ENCODE measurements at places on chromosomes 2 and 18.

GRCh38 chr18:46392576-46392975, 264.4 kb downstream of the LOXHD1 start:
- DNase-seq = no peak

DNA sequence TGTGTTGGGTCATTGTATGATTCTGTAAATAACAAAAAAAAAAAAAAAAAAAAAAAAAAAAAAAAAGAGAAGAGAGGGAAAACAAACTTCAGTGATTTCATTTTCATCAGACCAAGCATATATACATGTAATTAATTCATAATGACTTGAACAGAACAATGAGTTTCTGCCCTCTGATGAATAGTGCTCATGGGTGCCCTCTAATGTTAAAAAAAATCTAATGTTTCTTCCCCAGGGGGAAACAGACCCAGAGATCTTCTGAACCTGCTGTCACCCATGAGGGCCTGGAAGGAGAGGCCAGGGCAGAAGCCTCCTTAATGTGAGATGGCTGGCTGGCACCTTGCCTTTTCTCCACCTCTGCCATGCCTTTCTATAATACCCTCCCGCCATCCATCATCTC, 289.2 kb downstream of the ZNF521 start:
- DNase-seq = no peak

DNA sequence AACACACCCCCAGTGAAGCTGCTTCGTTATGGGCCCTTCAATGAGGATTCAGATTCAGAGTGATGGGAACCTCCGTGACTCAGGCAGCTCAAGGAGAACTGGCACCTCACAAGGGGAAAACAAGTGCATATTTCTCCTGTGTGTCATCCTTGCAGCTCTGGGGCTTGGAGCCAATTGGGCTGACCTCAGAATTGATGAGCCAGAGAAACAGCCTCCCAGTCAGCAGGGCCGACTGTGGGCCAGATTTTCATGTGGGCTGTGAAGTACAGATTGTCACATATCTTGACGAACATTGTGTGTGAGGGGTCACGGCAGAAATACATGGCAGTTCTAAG, 189.6 kb upstream of the SP5 start:
- no peak for DNase-seq

GRCh38 chr18:26442126-26442525, 106.2 kb downstream of the KCTD1 start:
- no peak for DNase-seq

- DNase-seq = no peak
Measured at GRCh38 chr2:80080957-80081356, 223.6 kb downstream of the LRRTM1 start.

DNA sequence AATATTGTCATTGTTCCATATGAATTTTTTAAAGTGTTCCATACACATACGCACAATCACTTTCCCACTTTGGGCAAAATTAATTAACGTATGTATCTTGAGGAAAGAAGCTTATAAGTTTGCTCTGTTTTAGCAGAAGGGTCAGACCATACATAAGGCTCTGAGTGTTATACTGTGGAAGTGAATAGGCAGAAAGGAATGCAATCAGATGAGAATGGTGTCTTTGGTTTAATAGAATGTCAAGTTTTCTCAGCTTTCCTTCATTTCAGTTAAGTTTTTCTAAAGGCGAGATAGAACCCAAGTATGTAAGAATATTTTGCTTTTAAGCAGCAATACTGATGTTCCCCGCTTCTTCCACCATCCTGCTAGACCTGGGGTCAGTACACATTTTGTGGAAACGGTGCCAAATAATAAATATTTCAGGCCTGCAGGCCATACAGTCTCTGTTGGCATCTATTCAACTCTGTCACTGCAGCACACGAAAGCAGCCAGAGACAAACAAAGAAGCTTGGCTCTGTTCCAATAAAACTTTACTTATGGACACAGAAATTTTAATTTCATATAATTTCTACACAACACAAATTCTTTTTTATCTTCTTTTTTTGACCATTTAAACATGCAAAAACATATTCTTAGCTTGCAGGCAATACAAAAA, 100.6 kb downstream of the UPP2 start:
- no peak for DNase-seq

DNA sequence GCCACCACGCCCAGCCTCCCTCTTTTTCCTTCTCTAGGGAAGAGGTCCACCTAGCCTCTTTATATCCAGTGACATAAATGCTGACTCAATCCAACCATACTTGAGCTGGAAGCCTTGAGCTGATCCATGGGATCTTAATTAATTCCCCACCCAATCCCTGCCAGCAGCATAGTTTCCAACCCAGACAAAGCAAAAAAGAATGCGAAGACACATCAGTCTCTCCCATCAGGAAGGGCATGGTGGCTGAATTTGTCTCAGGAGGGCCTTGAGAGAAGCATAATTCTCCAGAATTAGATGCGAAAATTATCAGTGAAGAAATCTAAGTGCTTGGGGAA, 22.5 kb downstream of the CASP10 start:
- no peak for DNase-seq

GRCh38 chr2:144830543-144830942, 310.6 kb upstream of the ZEB2 start:
- DNase-seq = no peak

DNA sequence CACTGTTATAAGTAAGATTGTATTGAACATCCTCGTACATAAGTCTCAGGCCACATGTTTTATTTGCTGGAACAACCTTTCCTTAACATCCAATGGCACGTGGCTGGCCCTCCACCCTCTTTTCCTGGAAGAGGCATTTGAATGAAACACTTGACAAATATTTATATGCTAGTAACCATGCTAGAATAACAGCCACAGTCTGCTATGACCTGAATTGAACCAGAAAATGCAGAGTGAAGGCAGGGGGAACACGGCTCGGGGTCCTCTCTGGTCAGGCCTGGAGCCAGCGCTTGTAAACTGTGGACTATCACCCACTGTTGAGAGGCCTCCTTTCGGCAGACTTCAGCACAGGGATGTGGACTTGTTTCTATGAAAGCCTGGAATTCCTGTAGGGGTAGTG, 198.2 kb upstream of the COPS8 start:
- no peak for DNase-seq

GRCh38 chr2:227785293-227785692, 28.3 kb upstream of the CCL20 start:
- no peak for DNase-seq

GRCh38 chr2:37796481-37796880, 125.0 kb upstream of the CDC42EP3 start:
- DNase-seq = no peak

- DNase-seq = no peak
Measured at GRCh38 chr18:31230495-31230894, 67.8 kb upstream of the DSC1 start.

- no peak for DNase-seq
Measured at GRCh38 chr18:40984856-40985255, 970.2 kb upstream of the PIK3C3 start.

DNA sequence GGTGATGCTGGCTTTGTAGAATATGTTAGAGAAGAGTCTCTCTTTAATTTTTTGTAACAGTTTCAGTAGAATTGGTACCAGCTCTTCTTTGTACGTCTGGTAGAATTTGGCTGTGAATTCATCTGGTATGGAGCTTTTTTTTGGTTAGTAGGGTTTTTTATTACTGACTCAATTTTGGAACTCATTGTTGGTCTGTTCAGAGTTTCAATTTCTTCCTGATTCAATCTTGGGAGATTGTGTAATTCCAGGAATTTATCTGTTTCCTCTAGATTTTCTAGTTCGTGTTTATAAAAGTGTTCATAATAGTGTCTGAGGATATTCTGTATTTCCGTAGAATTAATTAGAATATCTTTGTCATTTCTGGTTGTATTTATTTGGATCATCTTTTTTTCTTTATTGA, 943.5 kb downstream of the TRIB2 start:
- no peak for DNase-seq

- DNase-seq = no peak
Measured at GRCh38 chr18:11969904-11970835, 11.1 kb upstream of the IMPA2 start.

- DNase-seq = no peak
Measured at GRCh38 chr2:199979398-199979797, 24.0 kb downstream of the MAIP1 start.

DNA sequence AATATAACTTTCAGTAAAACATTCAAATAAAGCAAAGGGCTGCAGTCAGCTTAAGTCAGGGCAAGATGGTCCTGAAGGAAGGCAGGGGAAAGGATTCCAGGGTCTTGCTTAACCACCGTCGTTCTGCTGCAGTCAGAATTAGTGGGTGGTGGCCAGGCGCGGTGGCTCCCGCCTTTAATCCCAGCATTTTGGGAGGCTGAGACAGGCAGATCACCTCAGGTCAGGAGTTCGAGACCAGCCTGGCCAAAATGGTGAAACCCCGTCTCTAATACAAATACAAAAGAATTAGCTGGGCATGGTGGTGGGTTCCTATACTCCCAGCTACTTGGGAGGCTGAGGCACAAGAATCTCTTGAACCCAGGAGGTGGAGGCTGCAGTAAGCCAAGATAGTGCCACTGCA, 6.8 kb downstream of the SLC19A3 start:
- DNase-seq = no peak

GRCh38 chr2:102772659-102773058, 10.8 kb downstream of the TMEM182 start:
- no peak for DNase-seq

DNA sequence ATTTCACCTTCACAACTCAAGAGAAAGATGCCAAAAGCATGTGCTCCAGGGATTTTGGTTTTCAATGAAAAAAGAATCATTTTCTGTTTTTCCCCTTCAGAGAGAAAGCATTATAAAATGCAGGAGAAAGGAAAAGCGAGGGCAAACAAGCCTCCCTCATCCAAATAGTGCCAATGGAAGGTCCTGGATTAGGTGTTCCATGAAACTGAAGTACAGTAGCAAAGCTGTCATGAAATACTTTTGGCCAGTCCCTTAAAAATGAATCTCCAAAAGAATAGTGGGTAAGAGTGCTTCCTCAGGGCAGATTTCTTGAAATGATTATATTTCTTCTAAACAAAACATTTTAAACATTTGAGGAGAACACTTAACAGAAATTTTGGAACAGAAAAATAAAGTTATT, 182.1 kb upstream of the FOSL2 start:
- DNase-seq = no peak

DNA sequence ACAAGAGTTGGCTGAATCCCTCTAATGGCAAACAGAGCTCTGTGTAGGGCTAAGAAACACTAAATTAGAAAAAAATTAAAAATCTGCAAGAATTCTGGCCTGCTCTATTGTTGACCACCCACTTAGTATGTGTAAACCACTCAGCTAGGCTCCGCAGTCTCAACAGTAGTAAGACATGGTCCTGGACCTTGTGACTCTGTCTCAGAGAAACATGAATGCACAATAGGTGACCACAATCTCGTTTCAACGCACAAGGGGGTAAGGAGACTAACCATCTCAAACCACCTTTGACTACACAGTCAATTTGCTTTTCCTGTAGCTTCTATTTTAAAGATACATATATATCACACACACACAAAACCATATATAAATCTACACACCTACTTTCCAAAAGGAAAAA, 16.5 kb downstream of the SEPTIN10 start:
- no peak for DNase-seq

Data from stimulated activated CD4-positive, alpha-beta T cell treated with anti-CD3 and anti-CD28 coated beads, Interleukin-4, amount 100 ng/mL, for 24 hours (primary cell).